Myocyte (in vitro differentiated cells): ENCODE measurements at places on chromosomes 11 and 22. TPM values are rescaled to one million over a fixed set of nuclear protein-coding genes. Genes with fewer than 3 reads are reported as not detected.

- peak; percentile 74 for DNase-seq
Measured at GRCh38 chr11:12845739-12846358, 163.3 kb upstream of the RASSF10 start.

GRCh38 chr22:36929621-36930020, 16.2 kb downstream of the CSF2RB start:
- DNase-seq = no peak

DNA sequence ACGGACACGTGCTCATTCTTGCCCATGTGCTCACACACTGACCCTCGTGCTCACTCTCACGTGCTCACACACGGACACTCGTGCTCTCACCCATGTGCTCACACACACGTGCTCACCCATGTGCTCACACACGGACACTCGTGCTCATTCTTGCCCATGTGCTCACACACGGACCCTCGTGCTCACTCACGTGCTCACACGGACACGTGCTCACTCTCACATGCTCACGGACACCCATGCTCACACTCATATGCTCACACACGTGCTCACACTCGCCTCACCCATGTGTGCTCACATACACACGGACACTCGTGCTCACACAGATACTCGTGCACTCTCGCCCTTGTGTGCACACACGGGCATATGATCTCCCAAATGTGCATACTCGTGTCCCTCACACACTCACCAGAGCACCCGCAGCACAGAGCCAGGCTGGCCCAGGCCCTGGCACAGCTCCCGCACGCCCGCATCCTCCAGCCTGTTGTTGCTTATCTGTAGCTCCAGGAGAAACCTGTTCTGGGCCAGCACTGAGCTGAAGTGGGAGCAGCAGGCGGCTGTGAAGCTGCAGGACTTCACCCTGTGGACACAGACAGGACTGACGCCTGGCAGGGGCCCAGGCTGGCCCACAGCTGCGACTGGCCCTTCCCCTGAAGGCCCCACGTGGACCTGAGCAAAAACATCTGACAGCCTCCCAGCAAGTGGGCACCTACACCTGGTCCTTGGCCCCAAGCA, 9.3 kb downstream of the RNH1 start:
- DNase-seq = peak; percentile 59

- DNase-seq = no peak
Measured at GRCh38 chr11:46100670-46101069, 20.6 kb downstream of the PHF21A start.

Gene HBB
- not detected in 2 replicates for total RNA-seq

GRCh38 chr11:72929256-72929655, 115.0 kb downstream of the ATG16L2 start:
- no peak for DNase-seq

Gene CRYBA4
- not detected in 2 replicates for total RNA-seq

DNA sequence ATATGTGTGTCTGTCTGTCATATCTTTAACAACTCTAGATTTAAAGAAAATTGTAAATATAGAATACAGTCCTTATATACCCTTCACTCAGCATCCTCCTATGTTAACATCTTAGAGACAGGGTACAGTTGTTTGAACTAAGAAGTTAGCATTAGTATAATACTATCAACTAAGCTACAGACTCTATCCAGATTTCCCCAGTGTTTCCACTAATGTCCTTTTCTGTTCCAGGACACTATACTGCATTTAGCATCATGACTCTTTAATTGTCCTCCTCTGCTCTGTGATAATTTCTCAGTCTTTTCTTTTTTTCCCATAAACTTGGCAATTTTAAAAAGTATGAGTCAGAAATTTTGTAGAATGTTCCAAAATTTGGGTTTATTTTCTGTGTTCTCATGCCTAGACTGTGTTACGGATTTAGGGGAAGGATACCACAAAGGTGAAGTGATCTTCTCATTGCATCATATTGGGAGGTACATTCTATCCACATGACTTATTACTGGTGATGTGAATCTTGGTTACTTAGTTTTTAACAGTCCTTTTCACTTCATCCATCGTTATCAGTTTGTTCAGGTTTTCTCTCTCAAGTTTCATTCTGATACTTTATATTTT, 168.4 kb downstream of the SBF2 start:
- no peak for DNase-seq

GRCh38 chr22:24984122-24984521, 31.6 kb downstream of the KIAA1671 start:
- DNase-seq = no peak

DNA sequence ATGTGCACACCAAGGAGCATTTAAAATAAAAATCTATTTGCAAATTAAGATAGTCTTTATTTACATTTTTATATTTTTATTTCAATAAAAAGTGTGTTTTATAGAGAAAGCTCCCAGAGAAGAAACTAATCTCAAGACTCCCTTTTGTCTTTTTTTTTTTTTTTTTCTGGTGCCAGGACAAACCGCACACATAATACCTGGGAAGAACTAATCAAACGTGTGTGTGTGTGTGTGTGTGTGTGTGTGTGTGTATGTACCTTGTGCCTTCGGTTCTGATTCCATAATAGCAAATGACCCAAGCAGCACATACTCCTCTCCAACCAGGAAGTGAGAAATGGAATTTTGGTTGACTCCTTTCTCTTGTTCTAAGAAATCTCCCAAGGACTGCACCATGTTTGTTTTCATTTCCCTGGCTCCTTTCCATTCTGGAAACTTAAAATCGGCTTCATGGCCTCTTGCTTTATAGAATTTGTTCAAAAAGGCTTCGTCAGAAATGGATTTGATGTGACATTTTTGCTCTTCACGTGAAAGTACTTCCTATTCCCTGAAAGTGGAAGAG, 65.3 kb downstream of the ST3GAL4 start:
- no peak for DNase-seq

GRCh38 chr22:42475122-42475521, 42.9 kb upstream of the NFAM1 start:
- no peak for DNase-seq

- no peak for DNase-seq
Measured at GRCh38 chr11:65241134-65241533, 20.6 kb upstream of the POLA2 start.

DNA sequence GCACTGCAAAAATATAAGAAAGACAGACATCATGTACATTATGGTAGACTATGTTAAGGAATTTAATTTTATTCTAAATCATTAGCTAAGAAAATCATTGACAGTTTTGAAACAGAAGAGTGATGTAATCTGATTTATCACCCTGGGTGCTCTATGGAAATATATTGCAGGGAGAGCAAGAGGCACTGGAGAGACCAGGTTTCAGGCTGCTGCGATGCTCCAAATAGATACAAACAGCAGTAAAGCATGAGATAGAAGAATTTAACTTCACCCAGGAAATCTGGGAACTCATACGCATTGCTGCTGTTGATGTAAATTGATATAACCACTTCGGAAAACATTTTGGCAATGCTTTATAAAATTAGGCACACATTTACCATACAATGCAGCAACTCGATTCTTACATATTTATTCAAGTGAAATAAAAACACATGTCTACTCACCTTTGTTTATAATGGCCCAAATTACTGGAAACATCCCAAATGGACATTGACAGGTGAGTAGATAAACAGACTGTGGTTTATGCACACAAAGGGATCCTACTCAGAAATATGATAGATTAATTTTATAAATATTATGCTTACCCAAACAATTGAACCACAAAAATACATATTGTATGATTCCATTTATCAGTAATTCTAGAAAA, 535.1 kb upstream of the CHORDC1 start:
- no peak for DNase-seq

- DNase-seq = no peak
Measured at GRCh38 chr11:12941671-12942070, 67.4 kb upstream of the RASSF10 start.

- DNase-seq = no peak
Measured at GRCh38 chr11:108790501-108791299, 125.8 kb downstream of the DDX10 start.

Gene SPTBN2
- total RNA-seq = 0.78 and 1.1 TPM in 2 replicates

GRCh38 chr22:19271856-19272535, 19.5 kb downstream of the CLTCL1 start:
- no peak for DNase-seq

Gene LPXN
- total RNA-seq = 6.6 and 10.7 TPM in 2 replicates

Gene SERHL2
- 1.6 and 2.8 TPM in 2 replicates for total RNA-seq

GRCh38 chr22:20279662-20280134, 11.6 kb upstream of the RTN4R start:
- DNase-seq = no peak
